Fibroblast of the conjunctiva (primary cell): ENCODE measurements at places on chromosomes 11 and 22.

DNA sequence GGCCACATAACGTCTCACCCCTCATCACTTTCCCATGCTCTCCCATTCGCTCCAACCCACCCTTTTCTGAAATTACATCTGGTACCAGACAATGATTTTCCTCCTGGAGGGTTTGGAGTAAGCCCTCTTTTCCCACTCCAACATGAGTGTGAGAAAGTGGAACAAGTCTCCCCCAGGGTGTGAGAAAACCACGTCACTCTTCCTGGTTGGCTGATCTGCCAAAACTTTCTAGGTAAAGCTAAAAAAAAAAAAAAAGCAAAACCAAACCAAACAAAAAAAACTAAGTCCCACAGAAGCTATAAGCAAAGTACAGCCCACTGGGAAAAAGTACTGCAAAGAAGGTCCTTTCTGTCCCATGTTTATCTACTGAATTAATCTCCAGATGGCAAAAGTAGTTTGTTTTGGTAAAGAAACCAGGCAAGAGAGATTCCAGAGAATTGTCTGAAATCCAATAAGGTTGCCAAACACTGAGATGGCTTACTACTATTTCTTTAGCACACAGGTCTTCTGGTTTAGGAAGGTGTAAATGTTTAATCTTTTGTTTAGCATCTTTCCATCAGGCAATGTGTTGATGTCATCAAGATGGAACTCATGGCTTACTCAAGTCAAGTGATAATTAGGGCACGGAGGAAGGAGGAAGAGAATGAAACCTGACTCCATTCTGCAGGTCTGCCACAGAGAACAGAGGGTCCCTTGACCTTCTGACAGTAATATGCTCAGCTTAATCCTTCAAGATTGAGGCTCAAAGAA is 395.6 kb downstream of the LARGE1 start:
- no peak for DNase-seq

DNA sequence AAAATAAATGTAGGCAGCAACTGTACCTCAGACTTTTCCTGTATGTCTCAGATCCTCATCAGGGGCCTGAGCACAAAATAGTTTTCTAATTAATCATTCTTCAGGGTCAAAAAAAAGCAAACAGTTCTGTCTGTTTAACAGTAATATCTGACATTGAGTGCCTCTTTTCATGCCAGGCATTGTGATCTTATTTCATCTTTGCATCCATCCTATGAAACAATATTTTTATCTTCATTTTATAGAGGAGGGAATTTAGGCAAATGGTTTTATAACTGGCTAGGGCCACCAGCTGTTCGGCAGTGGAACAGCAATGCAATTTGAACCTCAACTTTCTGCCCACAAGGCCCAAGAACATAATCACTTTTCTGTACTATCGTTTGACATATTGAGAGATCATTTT is 145.6 kb downstream of the WNT7B start:
- DNase-seq, result no peak

DNA sequence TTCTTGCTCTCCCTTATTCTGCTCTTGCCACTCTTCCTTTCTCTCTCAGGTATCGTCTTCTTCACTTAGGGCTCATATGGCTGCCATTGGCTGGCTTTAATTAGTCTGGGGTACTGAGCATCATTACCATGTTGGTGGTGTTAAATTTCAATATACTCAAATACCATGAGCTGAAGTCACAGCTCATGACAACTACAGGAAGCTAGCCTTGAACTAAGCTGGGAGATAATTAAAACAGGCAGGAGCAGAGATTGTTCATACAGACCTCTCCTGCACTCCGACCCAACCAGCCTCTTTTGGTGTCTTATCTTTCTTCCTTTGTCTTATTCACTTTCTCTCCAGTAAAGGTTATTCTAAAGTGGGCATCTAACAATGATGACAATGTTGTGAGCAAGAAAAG is 130.9 kb upstream of the BLID start:
- DNase-seq, result no peak

DNA sequence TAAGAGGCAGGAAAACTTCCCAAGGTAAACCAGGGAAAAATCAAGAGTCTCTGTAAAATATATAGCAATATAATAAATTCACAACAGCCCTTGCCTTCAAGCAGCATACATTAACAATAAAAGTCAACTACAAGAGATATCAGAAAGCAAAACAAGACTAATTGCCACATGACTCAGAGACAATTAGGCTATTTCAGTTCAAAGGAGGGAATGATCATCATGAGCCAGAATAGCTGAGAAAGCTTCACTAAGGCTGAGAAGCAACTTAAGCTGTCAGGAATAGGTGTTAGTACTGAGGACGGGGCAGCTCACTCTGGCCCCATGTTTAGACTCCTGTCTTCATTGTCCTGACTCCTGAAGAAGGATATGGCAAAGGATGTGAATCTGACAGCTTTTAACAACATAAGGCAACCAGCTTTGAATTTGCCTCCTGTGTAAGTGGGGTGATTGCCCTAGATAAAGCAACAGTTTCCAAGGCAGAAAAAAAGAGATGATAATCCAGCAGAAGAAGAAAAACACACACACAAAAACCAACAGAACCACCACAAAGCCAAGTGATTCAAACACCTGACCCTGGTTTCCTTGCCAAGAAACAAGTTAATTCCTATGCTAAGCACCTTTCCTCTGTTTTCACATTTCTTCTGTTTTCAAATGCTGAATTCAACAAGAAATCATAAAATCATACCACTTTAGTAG is 60.8 kb downstream of the SIK3 start:
- no peak for DNase-seq

GRCh38 chr11:65377036-65377435 is 5.4 kb downstream of the SLC25A45 start:
- DNase-seq, result no peak

- no peak for DNase-seq
These were observed 19.8 kb upstream of the TMPRSS5 start for GRCh38 chr11:113725913-113726312.
